ENCODE measurements at places on chromosomes 12 and 14. TPM values are rescaled to one million over a fixed set of nuclear protein-coding genes. Genes with fewer than 3 reads are reported as not detected.

CFAP54 gene
- total RNA-seq = 0.77 TPM

PMCH gene
- total RNA-seq = not detected

SPIC gene
- total RNA-seq = not detected

CCT2 gene
- 306 TPM for total RNA-seq

CLMN gene
- 3.5 TPM for total RNA-seq

SCN8A gene
- total RNA-seq = 12.7 TPM

HSPB8 gene
- 11.4 TPM for total RNA-seq

TSHR gene
- not detected for total RNA-seq

GPX2 gene
- 4.3 TPM for total RNA-seq

INTS13 gene
- 61.8 TPM for total RNA-seq

GRCh38 chr12:106309671-106310505 is 7.4 kb downstream of the TCP11L2 start:
- peak; percentile 37 for DNase-seq

GRCh38 chr12:2745655-2746054 is 49.1 kb upstream of the FKBP4 start:
- no peak for DNase-seq

GRCh38 chr14:52987514-52987913 is 36.7 kb upstream of the FERMT2 start:
- DNase-seq = no peak

- DNase-seq = peak; percentile 63
Observed at GRCh38 chr12:49092086-49092815, 2.4 kb downstream of the DHH start.

- DNase-seq = no peak
Observed at GRCh38 chr12:102167821-102168604, 29.6 kb downstream of the PMCH start.

DNA sequence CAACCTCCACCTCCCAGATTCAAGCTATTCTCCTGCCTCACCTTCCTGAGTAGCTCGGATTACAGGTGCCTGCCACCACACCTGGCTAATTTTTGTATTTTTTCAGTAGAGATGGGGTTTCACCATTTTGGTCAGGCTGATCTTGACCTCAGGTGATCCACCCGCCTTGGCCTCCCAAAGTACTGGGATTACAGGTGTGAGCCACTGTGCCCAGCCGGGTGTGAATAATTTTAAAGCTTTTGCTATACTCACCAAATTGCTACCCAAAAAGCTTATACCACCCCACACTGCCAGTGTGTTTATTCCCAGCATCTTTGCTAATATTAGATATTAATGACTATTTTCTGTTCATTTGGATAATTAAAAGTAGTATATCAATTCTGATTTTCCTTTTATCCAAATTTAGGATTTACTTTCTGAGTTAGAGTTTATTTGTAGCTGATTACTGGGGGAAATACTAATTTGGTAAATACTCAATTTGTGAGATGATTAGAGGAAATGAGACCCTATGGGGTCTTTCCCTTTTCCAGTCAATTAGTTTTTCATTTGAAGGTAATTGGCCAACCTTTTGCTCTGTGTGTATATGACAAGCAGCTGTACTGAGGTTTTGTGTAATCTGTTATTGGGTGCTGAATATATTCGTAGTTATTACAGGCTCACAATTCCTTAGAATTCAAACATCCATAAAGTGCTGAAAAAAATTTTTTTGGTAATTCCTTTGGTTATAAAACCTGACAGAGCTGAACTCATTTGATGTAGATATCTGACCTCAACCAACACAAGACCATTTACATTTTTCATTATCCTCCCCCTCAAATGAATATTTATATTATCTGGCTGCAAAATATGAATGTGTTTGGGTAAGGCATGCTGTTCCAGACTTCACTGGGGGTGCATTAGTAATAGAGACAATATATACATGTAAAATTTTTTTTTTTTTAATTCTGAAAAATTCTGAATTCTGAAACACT is 73.6 kb downstream of the ANO6 start:
- DNase-seq = no peak

DNA sequence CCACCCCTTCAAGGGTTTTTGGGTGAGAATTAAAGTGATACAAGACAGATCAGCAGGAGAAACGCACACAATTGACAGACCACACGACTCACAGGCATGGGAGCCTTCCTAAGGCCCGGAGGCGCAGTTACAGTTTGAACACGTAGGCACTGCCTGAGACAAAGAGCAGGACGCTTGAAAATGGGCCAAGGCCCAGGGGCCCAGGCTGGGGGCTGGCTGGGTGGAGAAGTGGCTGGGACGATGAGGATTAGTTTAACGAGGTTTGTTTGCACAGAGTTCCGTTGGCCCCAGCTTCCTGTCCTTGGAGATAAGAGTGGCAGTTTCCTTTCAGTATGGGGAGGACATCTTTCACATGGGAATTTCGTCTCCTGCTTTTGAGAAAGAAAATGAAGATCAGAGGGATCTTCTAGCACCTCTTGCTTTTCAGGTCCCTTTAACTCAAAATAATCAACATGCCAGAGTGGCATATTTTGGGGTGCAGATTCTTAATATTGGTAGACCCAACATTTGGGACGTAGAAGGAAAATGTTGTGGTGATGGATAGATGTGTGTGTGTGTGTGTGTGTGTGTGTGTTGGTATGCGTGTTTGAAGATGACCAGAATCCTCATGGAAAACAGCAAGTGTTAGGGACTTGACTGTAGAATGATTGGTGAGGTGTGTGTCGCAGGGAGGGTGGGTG is 44.6 kb downstream of the DLK1 start:
- no peak for DNase-seq
